Ureter (tissue), 1 donor: ENCODE measurements at places on chromosomes 6 and 20. TPM values are rescaled to one million over a fixed set of nuclear protein-coding genes. Genes with fewer than 3 reads are reported as not detected.

The COX4I2 gene
- total RNA-seq: 4.0 TPM

The STMND1 gene
- total RNA-seq: not detected

DNA sequence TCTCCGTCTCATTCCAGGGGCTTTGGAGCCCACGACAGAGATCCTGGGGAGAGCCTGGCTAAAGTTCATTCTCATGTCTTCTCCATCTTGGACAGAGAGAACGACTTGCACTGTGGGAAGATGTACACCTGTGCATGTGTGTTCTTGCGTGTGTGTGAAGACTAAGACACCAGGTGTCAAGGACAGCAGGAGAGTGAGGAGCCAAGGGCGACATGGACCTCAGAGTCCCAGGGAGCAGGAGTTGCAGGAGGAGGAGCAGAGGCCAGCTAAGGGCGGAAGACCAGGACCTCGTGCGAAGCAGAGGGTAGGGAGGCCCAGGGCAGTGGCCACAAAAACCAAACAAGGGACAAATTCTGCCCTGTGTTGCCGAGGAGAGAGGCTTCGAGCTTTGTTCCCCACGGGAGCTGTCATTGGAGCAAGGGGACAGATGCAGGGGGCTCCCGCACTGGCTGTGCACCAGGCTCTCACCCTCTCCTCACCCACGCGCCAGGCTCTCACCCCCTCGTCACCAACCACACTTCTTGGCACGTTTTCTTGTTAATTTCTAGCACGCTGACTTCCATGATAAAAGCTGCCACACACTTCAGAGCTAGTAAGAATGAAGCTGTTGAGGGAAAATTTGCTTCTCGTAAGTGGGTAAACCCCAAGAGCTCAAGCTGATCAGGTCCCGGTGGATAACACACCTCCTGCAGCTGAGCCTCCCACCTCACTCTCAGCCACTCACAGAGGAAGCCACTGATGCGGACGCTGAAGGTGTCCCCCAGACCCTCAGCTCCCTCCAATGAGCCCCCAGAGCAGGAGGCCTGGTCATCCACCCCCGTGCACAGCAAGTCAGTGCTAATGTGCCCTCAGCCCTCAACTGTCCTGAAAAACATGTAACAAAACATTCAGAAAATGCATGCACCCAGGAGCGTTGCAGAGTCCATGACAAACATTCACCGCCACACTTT is 62.6 kb downstream of the DLL1 start:
- no peak for DNase-seq

The F13A1 gene
- 61.0 TPM for total RNA-seq

DNA sequence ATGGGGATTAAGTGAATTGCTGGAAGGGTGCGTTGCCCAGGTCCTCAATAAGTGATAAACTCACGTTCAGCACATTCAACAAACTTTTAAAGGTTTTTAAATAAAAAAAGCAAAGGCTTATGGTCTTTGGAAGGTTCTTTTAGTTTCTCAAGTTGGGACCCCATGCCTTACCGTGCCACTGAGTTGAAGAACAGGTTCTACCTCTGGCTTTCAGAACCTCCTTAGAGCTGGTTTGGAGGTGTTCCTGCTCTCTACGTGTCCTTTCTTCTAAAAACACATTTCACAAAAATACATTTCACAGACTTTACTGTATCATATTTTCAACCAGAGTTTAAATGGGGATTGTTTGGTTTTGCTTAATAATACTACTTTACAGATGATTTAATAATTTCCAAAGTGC is 29.0 kb downstream of the ARID1B start:
- no peak for DNase-seq

The GABRR1 gene
- not detected for total RNA-seq
